Thymus (tissue), 14 donors: ENCODE measurements at places on chromosomes 13 and 19.

- DNase-seq = no peak
Observed at GRCh38 chr13:114174529-114174961, 4.5 kb upstream of the CFAP97D2 start.

GRCh38 chr19:18665771-18666202 is 17.7 kb upstream of the CRTC1 start:
- DNase-seq = no peak

- no peak for DNase-seq
Observed at GRCh38 chr19:2423915-2424685, 3.3 kb downstream of the TIMM13 start.

- no peak for DNase-seq
Observed at GRCh38 chr19:47095476-47096099, 18.0 kb downstream of the ZC3H4 start.

DNA sequence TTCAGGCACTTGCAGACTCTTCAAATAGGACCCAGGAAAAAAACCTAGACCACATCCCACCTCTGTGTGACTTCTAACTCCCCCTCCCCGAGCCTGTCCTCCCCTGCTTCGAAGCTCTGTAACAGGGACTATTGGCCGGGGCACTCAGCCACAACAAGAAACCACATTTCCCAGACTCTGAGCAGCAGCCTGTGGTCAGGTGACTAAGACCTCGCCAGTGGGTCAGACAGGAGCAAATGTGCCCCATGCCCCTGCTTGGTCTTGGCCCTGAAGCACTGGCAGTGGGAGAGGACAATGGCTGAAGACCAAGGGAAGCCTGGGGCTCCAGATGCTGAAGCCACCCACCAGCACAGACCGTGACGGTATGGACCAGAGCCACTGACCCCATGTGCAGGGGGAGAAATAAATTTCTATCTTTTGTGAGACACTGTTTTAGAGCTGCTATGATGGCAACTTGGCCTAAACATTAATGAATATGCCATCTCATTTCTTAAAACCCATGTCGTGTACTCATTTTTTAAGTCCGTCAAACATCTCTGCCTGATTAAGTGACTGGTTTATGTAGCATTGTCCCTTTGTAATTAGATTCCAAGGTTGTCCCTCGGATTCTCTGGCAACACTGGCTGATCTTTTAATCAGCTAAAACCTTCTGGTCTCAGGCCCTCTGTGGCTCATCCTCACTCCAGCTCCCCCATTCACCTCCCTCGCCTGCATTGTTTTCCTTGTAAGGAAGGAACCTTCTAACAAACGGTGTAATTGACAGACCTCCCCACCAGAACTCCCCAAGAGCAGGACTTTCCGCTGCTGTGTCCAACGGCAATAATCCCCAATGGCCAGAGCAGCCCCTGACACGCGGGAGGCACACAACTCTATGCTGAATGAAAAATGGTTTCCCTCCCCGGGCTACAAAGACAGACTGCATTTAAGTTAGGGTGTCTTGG is 98.4 kb downstream of the STK24 start:
- no peak for DNase-seq

DNA sequence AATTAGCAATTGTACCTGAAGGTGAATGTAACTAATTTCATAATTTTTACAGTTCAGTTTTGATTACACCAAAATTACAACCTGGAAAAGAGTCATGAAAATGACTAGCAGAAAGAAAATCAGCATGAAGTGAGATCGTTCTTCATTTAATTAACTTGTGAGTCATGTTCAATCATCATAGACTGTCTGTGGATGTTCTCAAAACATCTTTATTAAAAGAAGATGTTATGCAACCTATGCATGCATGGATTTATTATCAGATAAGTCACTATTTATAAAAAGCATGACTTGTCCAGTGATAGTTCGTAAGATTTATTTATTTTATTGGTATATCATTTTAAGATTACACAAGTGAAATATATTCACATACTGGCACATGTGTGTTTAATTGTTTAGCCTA is 245.9 kb downstream of the ITGBL1 start:
- no peak for DNase-seq

GRCh38 chr13:98143157-98143553 is 261 bp downstream of the FARP1 start:
- DNase-seq = no peak

- DNase-seq = no peak
Observed at GRCh38 chr19:16645140-16645539, 14.8 kb downstream of the SMIM7 start.

- DNase-seq = no peak
Observed at GRCh38 chr19:31110336-31110735, 238.9 kb downstream of the TSHZ3 start.

- DNase-seq = no peak
Observed at GRCh38 chr19:17567940-17568339, 12.5 kb downstream of the COLGALT1 start.

- DNase-seq = no peak
Observed at GRCh38 chr13:52961256-52961910, 67.2 kb upstream of the OLFM4 start.

DNA sequence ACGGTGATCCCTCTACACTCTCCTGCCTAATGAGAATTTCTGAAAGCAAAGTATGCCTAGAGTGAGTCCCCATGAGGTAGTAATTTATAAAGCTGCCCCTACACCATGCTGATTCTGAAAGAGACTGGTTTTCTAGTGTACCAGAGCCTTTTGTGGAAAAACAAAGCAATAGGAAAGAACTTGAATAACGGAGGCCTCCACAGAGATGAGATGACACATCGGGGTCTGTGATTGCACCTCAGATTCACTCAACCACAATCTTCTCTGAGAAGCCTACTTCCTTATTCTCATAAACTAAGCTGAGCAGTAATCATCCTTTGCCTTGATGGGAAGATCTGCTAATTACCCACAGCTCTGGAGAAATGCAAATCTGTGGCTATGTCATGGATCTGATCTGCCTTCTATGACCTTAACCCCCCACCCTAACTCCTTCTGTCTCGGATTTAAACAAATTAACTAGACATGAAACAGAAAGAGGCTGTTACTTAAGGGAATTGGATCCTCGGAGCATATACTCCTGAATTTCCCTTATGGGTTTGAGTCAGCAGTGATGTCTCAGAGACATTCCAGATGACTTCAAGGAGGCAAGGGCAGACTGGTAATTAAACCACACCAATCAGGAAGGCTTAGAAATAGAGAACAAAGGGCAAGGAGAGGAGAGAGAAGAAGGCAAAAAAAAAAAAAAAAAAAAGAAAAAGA is 128.0 kb downstream of the DCT start:
- DNase-seq = no peak

DNA sequence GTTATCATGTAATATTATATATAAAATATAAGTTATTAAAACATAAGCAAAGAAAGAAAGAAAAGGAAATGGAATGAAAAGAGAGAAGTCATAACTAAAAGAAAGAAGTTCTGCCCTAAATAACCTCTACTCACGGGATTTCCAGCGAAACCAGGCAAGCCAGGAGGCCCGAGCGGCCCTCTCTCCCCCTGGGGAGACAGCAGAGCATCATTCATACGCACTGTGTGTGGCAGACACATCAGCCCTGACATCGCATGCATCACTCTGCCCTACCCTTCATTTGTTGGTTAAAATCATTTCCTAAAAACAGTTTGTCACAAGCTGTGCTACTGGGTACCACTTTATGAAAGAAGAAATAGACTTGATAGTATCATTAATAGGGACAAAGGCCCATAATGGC is 95.2 kb downstream of the COL4A1 start:
- no peak for DNase-seq

GRCh38 chr13:25756912-25757311 is 294.9 kb downstream of the SHISA2 start:
- no peak for DNase-seq

- DNase-seq = no peak
Observed at GRCh38 chr19:5805462-5806132, 730 bp downstream of the NRTN start.

GRCh38 chr13:19791953-19792537 is 9.3 kb upstream of the PSPC1 start:
- no peak for DNase-seq

DNA sequence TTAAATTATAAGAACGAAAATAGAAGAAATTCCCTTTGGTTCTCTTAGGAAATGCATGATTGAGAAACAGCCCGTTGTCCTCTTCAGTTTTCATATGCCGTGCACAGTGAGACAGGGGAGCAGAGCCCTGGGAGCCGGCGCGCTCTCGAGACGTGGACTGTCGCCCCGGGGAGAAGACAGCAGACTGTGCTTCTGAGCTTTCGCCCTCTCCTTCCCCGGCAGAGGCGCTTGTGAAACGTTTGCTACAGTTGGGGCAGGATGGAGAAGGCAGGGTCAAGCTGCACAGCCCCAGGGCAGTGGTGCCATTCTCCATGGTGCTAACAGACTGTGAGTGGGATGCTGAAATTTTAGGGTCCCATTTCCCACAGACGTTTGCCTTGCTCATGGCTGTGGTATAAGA is 192.2 kb upstream of the KL start:
- no peak for DNase-seq

GRCh38 chr19:41096353-41096752 is 8.1 kb downstream of the CYP2A13 start:
- no peak for DNase-seq
